ENCODE measurements at places on chromosomes 2 and 18.

DNA sequence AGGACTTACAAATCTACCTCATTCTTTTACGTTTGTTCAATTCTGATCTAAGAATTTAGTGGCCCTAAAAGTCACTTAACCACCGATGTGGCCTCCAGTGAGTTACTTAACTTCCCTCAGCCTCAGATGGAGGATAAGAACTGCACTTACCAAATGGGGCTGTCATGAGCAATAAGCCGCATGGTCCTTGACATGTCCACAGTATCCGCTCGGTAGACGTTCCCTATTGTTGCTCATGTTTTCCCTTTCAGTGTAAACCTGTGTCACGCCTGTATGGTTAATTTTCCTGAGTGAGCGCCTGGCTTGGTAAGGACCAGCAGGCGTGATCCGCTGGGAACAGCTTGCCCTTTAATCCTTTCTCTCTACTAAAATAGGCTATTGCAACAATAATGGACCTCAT, 20.3 kb downstream of the SEC11C start:
- no peak for DNase-seq

DNA sequence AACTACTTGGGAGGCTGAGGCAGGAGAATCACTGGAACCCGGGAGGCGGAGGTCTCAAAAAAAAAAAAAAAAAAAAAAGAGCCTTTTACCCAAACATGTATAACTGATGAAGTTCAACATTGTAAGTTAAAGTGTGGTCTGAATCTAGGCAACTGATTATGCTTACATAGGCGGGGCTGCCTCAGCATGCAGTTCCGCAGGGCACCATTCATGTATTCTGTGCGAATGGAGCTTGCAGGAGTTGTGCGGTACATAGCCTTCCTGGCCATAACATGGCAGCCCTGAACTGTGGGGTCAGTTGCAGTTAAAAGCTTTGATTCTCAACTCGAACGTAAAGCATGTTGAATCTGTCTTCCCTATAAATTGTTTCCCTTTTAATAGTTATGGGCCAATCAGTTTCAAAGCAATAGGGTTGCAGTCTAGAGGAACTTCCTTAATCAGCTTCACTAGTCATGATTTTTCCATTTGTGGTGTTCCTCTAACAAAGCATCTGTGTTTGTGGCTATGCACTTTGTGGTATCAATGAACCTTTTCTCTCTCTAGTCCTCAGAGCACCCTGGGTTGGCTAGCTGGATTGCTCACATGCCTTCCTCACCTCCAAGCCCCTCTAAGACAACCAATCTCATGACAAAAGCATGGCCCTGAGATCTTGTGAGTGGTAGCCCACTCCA, 30.6 kb upstream of the CEP68 start:
- no peak for DNase-seq

GRCh38 chr18:37660658-37661057, 95.1 kb upstream of the CELF4 start:
- DNase-seq: no peak

DNA sequence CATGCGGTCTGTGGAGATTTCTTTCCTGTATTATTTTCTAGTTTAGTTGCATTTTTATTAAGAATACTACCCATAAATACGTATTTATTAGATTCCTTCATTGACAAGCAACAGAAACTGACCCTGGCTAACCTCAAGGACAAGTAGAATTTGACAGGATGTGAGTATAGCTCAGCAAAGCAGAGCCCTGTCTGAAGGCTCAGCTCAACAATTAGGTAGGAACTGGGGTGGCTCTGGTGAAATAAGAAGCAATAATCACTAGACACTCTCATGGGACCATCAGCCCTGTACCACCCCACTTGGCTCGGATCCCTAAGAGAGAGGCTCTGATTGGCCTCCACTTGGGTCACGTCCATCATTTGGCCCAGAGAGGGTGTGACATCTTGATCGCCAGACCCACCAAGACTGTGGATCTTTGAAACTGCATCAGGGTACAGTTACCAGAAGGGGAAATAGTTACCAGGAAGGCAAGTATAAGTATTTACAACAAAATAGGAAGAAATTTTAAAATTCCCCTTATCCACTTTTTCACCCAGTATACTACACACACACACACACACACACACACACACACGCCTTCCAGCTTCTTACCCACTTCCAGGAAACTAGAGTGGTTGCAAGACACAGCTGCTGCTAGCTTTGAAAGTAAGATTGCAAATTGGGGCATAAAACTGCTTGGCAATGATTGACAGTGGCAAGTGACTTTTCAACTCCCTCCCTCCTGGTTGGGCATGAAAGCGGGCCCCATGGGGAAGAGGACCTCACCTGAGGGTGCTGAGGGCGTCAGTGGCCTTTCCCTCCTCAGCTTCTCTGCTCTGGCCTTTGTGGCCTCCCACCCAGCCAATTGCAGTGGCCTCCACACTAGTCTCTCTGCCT, 41.8 kb downstream of the KCTD18 start:
- DNase-seq: no peak

GRCh38 chr2:154293864-154294263, 404.6 kb upstream of the KCNJ3 start:
- DNase-seq: no peak
